ENCODE measurements at places on chromosomes 11 and 22.
A peak's percentile ranks its signal among the peaks of the same experiment; 100 is the strongest.

DNA sequence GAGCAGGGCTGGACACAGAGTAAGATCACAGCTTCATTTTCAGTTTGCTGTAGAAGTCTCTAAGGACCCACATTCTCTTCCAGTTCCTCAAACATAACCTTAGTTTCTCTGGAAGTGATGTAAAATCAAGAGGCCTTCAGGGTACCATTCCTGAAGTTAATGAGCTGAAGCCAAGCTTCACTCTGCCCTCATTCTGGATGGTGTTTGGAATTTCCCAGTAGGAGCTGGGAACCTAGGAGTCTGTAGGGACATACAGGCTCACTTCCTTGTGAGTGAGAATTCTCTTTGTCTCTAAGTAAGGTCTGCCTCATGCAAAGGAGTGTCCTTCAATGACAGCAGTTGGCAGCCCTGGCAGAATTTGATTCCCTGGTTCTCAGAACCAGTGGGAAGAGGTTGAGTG lies 142.4 kb upstream of the NARS2 start:
- no peak for DNase-seq

DNA sequence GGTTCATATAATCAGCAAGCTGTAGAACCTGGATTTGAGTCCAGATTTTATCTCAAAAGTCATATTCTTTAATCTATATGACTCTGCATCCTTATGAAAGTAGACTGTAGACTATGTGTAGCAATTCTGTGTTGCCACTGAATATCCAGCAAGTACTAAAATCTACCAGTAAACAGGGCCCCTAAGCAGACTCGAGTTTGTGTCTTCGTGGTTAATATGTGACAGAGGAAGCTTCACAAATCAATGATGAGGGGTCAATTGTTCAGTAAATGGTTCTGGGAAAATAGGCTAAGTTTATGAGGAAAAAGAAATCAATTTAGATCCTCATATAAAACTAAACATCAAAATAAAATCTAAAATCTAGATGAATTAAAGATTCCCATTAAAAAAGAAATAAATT lies 648.5 kb upstream of the KIRREL3 start:
- DNase-seq: no peak

- DNase-seq: no peak
Observed at GRCh38 chr11:65592858-65593517, 2.6 kb downstream of the KCNK7 start.

GRCh38 chr11:104324276-104324675 lies 160.3 kb upstream of the PDGFD start:
- no peak for DNase-seq

- no peak for DNase-seq
Observed at GRCh38 chr11:67272327-67273259, 6.3 kb downstream of the GRK2 start.

DNA sequence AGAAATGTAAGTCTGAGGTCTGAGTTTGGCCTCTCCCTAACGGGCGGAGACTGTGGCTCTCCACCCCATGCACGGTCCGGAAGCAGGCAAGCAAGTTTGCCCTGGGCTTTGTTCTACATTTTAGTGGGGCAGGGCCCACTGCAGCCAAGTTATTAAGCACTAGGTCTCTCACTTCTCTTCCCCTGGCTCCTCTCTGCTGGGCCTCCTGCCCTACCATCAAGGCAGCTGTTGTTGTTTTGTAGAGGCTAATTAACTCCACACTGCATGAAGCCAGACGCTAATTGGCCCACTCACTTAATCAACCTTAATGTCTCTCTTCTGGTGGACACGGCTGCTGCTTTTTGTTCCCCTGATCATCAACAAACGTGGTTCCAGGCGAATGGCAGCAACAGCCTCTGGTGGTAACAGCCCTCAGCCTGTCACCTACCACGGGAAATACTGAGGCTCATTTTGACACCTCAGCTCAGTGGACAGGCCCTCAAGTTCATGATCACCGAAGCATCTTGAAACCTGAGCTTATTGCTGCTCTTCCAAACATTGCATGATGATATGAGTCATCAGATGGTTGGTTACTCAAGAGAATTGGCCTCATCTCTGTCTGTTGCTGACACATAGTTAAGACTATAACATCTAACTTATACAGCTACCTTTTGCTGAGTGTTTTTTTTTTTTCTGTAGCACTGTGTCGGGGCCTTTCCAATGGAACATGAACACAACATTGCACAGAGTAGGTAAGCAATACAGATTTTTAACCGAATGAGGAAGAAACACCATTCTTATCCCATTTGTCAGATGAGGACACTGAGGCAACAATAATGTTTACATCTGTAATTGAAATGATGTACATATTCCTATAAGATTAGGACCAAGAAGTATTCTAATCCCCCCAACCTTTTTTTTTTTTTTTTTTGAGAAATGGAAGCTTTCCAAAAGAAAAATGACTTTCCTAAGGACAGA lies 20.8 kb upstream of the LMO2 start:
- DNase-seq: no peak

DNA sequence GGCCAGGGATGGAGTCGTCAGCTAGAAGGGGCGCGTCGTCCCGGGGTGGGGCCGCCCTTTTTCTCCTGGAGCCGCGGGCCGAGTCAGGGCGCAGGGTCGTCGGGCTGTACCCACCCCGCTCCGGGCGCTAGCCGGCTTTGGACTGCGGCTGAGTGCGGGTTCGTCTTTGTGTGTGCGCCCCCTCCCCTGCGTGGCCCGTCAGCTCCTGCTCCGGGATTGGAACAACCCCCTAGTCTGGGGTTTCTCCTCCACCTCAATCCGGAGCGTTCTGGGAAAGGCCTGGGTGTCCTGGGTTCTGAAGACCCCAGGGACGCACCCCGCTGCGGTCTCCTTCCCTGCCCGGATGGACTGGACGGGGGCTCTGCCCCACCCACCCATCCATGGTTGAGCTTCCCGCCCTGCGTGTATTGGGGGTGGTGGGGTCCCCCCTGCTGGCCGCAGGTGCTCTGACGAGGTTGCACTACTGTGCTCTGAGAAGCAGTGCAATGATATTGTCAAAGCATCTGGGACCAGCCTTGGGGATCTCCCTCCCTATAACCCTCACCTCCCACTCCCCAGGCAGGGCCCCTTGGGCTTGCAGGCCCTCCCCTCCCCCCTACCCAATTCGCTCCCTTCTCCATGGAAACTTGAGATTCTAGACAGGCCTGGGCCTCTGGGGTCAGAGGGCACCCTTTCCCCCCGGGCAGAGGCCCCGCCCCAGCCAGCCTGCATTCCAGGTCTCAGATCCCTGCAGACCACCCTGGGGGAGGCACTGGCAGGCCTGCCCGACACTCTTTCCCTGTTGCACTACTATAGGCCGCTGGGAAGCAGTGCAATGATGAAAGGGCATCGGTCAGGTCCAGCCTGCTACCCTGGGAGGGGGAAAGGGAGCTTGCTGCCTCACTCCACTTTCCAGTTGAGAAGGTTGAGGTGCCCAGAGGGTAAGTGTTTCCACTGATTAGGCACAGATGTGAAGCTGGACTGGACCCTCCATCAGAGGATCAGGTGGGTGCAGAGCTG lies 10.7 kb downstream of the SDF2L1 start:
- no peak for DNase-seq

DNA sequence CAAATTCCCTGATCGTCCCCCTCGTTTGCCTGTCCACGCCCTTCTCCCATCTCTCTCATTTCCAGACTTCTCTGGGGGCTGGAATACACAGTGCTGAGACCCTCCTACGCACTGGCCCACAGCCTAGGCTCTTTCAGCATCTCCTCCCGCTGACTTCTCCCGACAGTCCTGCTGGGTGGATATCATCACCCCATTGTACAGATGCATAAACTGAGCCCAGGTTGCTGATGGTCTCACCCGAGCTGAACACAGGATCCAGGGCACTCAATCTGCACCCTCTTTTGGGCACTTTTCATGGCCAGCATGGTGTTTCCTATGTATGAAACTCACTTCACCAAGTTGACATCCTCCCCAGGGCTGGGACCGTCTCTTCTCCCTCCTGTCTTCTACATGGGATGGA lies 31.7 kb upstream of the PICK1 start:
- no peak for DNase-seq

- no peak for DNase-seq
Observed at GRCh38 chr11:60241786-60242185, 1.2 kb downstream of the MS4A4E start.

DNA sequence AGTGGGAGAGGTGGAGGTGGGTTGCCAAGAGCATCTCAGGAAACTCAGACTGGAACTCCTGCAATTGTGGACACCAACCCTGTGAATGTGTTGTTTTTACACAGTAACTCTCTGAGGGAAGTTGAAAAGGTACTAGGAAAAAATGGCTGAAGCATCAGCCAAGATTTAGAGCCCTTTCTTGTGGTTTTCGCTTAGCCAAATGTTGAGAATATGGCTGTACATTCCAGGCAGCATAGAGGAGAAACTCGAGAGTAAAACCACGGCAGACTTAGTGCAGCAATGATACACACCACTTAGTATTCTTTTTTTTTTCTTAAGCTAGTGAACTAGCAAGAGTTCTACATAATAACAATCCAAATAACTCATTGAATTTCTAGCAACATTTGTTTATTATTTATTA lies 309.7 kb upstream of the MTNR1B start:
- no peak for DNase-seq

- DNase-seq: no peak
Observed at GRCh38 chr11:102485095-102485722, 32.6 kb upstream of the TMEM123 start.

DNA sequence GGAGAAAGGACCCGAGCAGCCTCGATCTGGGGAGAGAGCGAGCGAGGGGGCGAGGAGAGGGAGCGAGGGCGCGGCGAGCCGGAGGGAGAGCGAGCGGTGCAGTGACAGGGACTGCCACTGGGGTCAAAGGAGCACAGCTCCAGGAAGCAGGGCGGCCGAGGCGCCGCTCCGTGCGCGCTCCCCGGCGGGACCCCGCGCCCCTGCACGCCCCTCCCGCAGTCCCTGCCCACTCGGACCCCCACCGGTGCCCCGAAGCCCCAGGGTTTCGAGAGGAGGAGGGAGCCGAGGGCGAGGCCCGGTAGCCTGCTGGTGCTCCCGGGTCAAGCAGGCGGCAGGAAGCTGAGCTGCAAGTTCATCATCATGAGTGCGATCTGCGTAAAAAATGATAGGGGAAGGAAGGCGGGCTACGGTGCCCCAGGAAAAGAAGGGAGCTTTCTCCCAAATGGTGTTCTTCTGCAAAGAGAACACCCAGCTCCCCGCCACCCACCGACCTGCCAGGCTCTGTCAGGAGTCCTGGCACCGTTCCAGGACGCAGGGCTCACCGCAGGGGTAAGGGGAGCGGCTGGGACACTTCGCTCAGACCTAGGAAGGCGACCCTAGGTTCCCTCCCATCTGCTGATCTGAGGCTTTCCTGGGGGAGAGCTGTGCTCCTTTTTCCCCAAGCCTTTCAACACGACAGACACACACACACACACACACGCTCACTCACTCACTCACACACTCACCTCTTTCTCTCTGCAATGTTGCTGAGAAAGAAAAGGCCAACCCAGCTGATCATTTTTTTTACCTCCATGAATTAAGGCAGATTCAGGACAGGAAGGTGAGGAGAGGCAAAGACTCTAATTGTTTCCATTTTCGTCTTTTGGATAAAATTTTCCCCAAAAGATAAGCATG lies at the start of gene MPPED2:
MPPED2 (minus strand) TSS at position 103 of the 894 bp plus-strand sequence. CDS start 5,980 bp downstream, outside the sequence.
- DNase-seq: peak; percentile 14

DNA sequence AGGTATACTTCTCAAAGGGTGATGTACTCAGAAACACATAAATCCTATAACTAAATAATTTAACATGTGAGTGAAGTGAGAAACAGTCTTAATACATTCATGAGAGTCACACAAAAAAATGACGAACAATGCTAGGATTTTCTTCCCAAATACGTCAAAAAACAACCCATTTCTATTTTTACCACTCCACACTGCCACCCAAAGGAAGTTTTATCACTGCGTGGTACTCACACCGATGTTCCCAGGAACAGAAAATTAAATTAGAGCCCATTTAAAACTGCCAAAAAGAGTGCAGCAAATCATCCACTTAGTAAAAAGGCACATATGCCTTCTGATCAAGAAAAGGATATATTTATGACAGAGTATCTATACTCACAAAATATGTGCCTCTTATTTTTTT lies 710.9 kb upstream of the FAT3 start:
- DNase-seq: no peak

DNA sequence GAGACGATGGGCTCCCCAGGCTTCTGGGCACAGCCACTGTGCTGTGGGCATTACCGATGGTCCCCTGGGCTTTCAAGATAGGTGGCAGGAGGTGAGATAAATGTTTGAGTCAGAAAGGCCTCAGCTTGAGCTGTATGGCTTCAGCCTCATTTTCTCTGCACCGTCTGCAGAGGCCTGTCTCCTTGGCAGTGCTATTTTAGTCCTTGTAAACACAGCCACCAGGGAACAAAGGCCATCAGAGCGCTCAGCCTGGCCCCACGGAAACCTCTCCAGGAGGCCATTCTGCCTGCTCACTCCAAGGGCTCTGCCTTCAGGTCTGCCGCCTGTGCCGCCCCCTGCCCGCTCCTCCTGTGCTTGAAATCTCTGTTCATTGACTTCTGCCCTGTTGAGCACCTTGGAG lies 1424.9 kb downstream of the TBC1D22A start:
- DNase-seq: no peak

- no peak for DNase-seq
Observed at GRCh38 chr11:63622323-63622722, 8.1 kb upstream of the PLAAT3 start.

GRCh38 chr22:39283322-39284141 lies 35.9 kb downstream of the RPL3 start:
- peak; percentile 61 for DNase-seq

GRCh38 chr22:32752326-32752725 lies 49.2 kb upstream of the TIMP3 start:
- no peak for DNase-seq

DNA sequence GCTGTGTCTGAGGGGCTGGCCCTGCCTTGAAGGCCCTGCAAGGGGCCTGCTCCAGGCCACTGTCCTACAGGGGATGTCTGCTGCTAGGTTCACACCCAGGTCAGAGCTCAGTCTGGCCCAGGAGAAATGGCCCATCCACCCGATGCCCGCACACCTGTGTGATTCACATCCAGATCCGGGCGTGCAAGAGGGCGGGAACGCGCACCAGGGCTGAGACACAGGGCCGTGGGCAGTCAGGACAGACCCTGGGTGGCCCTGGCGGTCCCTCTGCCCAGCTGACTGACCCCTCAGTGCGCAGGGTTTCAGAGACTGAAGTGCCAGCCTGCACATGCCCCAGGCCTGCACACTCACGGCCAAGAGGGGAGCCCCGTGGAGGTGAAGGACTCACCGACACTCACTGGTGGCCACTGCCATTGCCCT lies 7.4 kb downstream of the TOLLIP start:
- DNase-seq: no peak

All from globus pallidus (tissue), 1 donor.